ENCODE measurements at places on chromosomes 16 and 17.

GRCh38 chr16:74698222-74698621 lies 2.4 kb downstream of the MLKL start:
- DNase-seq = peak; percentile 8

DNA sequence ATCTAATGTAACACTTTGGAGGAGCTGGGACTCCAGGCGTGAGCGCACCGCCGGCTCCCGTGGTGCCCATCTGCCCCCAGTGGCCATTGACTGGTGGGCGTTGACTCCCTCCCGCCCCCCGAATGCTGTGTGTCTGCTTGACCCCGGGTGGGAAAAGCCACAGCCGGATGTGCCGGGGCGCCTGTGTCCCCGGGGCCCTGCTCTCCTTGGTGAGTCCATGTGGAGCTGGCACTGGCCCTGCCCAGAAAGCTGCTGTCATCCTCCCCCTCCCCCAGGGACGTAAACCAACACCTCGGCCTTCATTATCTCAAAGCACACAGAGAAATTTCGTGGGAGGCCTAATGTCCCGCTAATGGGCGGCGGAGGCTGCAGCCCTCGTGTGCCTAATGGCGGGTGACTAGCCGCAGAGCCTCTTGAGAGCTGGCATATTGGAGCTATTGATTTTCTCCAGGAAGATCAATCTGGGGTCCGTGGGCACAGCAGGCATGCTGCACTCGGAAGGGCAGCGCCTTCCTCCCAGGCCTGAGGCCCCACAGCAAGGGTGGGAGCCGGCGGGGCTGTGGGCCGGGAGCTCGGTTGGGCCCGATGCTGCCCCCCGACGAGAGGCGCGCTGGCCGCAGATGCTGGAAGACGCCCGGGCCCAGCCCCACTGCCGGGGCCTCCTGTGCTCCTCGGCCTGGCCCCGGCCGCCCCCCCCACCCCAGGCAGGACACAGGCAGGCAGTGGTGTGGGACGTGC lies 4.0 kb upstream of the PERCC1 start:
- no peak for DNase-seq

GRCh38 chr17:81738801-81739393 lies 26.8 kb downstream of the SLC25A10 start:
- DNase-seq = no peak

- peak; percentile 46 for DNase-seq
Observed at GRCh38 chr17:1532836-1533602, 16.6 kb upstream of the INPP5K start.

DNA sequence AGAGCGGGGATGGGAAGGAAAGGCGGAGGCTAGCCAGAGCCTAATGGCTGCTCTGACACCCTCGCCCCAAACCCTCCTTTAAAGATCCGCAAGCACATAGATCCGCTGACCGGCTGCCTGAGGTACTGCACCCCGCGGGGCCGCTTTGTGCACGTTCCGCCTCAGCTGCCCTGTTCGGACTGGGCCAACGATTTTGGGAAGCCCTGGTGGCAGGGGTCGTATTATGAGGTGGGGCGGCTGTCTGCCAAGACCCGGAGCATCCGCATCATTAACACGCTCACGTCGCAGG lies 663 bp downstream of the CYB5D1 start:
- peak; percentile 69 for DNase-seq

GRCh38 chr17:61436273-61436672 lies 15.9 kb upstream of the TBX4 start:
- DNase-seq = no peak

GRCh38 chr17:50927287-50927686 lies 61.1 kb upstream of the TOB1 start:
- no peak for DNase-seq

DNA sequence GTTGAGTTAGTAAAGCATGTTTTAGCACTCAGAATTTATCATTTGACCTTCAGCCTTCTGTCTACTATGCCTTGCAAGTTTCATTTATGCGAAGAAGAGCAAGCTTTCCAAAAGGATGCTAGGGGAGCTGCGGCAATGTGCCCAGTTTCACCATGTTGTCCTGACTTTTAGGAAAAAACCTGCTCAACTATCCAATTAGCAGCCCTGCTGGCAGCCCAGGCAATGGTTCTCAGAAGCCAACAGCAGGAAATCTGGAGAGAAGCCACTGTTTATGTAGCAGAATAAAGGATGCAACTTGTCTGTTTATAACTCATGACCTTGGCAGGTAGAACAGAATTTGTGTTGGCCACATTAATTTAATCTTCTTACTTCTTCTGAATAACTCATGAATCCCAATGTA lies 230.8 kb downstream of the ABCC12 start:
- DNase-seq = no peak

- peak; percentile 32 for DNase-seq
Observed at GRCh38 chr16:46830417-46830901, 521 bp downstream of the C16orf87 start.

DNA sequence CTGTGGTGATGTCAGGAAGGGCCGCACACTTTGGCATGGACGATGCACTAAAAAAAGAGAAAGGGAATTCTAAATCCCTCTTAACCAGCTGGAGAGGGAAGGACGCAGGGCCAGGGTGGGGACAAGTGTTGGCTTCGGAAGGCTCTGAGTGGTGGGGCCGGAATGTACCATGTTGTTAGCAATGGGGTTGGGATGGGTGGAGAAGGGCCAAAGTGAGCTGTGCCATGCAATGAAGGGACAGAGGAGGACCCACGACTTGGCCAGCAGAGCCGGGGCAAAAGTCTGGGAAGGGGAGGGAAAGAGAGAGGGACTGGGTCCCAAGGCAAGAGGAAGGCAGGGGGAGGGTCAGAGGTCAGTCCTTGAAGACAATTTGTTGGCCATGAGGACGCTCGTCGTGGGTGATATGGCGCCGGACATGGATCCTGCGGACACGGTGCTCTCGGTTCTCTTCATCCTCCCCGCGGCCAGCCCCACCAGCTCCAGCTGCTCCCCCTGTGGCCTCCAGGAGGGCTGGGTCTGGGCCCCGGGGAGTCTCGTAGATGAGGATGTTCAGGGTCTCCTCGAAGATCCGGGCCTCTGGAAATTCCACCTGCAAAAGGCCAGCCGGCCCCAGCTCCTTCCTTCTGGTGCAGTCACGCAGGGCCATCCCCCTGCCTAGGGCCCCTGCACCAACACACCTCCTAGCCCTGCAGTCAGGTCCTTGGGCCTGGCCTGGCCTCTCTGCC lies 6.4 kb downstream of the ASPHD1 start:
- no peak for DNase-seq

- DNase-seq = no peak
Observed at GRCh38 chr17:19413761-19414160, 2.7 kb downstream of the RNF112 start.

- DNase-seq = no peak
Observed at GRCh38 chr17:51674579-51675255, 414.4 kb downstream of the UTP18 start.

DNA sequence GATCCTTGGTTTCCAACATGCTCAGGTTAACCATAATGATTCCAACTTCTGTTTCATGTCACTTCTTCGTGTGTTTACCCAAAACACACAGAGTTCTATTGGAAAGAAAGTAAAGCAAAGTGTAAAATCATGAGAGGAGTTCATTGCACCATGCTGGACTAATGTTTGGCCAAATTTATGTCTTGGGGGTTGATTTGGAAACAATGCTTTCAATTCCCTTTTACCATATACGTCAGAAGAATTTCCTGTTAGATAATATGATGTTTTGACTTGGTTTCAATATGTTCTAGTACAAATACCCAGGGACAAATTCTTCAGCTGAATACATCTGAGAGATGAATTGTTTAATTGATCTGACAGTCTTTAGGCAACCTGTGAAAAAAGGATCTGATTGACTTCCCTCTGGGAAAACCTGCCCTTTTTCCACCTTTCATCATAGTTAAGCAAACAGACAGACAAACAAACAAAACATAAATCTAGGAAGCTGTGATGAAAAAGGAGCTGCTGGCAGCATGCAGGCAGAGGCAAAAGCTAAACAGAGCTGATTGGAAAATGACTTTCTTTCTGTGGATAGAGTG lies 26.0 kb upstream of the MPHOSPH6 start:
- peak; percentile 69 for DNase-seq

DNA sequence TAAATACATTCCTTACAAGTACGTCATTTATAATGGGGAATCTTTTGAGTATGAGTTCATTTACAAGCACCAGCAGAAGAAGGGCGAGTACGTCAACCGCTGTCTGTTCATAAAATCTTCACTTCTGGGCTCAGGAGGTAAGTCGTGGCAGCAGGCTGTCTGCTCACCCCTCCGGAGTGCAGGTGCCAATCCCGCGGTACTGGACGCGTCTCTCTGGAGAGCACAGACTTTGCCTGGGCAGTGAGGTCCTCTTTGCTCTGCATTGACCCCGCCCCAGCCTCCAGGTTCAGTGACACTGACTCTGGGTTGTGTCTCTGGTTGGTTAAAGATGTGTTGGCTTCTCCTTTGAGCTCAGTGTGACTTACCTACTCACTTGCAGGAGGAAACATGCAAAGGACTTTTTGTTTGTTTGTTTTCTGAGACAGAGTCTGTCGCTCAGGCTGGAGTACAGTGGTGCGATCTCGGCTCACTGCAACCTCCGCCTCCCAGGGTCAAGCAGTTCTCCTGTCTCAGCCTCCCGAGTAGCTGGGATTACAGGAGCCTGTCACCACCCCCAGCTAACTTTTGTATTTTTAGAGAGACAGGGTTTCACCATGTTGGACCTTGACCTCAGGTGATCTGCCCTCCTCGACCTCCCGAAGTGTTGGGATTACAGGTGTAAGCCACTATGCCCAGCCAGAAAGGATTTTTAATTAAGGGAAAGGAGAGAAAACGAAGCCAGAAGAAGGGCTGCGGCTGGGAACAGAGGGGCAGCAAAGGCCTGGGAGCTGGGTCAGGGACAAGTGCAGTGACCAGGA lies 31.2 kb downstream of the RNF213 start:
- DNase-seq = no peak

DNA sequence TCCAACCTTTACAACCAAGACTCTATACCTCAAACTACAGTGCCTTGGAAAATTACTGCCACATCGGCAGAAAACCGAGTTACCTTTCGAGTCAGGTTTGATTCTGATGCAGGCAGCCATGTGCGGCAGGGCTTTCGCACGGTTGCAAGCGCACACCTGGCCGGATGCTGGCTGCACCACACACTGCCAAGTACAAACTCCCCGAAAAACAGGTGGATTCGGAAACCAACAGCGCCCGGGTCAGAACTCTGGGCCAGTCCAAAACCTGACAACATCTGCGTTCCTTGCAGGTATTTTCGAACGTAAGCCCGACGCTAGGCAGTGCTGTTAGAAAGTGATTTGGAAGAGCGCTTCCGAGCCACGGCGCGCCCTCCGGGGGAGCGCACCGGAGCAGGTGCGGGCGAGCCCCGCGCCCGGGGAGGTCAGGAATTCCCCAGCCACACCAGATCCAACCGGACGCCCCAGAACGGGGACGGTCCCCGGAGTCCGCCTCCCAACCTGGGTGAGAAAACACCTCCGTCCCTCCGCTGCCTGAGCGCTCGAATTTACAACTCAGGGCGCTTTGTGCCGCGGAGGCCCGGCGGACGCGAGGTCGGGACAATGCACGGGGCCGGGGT lies 1.2 kb downstream of the USP7 start:
- DNase-seq = peak; percentile 28

- peak; percentile 81 for DNase-seq
Observed at GRCh38 chr17:66301864-66302741, at the start of gene PRKCA. PRKCA (plus strand) TSS chr17:66302613.

- DNase-seq = no peak
Observed at GRCh38 chr17:57288773-57289121, 32.4 kb downstream of the MSI2 start.

- no peak for DNase-seq
Observed at GRCh38 chr17:39151150-39151942, at the start of gene PLXDC1. PLXDC1 (minus strand) TSS chr17:39151637; CDS start chr17:39151437, 200 bp downstream.

- no peak for DNase-seq
Observed at GRCh38 chr16:67893743-67894399, 817 bp downstream of the PSKH1 start.

DNA sequence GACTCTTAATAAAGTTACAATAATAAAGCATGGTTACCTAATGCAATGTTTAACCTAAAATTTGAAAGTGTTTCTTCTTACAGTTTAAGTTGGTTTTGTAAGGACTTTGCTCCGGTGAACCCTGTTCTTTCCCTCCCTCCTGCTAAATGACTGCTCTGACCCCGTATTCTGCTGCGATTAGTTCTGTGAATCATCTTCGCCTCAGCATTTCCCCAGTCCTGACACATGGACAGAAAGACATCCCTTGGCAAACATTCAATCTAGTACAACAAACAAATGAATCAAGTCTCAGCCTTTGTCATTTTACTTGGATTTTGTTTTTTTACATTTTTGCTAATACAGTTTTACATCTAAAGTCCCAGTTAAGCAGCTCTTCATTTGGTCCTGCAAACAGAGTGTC lies 15.4 kb downstream of the KCNJ2 start:
- DNase-seq = peak; percentile 12

DNA sequence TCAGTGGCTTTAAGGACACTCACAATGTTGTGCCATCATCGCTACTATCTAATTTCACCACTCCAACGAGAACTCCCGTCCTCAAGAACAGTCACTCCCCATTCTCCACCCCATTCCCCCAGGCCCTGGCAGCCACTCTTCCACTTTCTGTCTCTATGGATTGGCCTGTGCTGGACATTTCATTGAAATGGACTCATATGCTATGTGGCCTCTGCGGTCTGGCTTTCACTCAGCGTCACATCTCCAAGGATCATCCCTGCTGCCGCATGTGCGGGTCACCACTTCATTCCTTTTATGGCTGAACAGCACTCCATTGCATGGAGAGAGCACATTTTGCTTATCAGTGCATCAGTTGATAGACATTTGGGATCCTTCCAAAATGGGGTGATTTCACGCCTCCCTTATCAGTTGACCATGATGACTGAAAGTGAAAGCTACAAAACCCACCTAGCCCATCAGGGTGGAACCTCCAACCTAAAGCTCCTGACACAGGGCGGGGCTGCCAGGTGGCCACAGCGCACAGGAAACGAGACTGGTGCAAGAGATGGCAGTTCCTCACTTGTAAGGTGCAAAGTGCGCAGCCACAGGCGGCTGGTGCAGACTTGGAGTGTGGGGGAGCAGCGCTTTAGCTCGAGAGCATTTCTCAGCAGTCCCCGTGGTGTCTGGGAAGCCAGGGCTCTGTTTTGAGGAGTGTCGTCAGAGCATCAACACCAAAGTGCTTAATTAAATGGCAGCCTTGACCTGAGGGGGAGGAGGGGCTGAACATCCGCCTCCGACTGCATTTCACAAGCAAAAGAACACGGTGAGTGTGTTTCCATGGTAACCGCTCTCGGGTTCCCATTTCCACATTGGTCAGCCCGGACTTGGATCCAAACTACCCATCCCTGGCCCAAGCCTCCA lies 23.8 kb downstream of the COTL1 start:
- DNase-seq = no peak

GRCh38 chr17:74211141-74211911 lies 2.0 kb upstream of the TTYH2 start:
- no peak for DNase-seq
